ENCODE measurements at places on chromosomes 5 and 9.
A peak's percentile ranks its signal among the peaks of the same experiment; 100 is the strongest.

DNA sequence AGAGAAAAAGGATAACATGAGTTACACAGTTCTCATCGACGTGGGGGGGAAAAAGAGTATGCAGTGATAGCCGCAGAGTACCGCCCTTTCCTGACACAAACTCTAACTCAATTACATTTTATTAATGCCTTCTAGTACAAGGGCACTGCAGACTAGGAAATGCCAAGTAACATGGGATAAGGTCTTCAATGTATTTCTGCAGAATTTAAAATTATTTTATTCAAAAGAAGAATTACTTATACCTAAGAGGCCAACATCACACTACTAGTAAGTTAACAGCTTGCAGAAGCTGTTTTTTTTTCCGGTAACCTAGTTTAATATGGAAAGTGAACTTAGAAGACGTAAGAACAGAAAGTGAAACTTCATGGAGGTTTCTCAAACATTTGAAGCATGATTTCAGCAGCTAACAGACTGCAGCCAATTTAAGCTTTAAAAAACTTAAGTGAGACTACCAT, 3.9 kb downstream of the SETX start:
- no peak for DNase-seq

DNA sequence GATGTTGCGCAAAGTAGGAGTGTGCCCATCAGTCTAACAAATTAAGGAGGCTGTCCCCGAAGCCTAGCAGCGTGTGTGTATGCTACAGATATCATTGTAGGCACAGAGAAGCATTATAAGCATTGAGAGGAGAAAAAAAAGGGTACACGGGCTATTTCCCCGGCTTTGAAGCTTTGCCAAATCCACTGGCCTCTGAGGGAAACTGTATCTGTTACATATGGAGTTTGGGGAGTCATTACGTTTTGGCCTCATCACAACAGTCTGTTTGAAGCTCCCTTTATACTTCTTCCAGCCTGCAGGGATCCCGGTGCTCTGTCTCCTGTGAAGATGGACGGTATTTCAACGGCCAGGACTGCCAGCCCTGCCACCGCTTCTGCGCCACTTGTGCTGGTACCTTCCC, 205.9 kb downstream of the RFK start:
- no peak for DNase-seq

GRCh38 chr5:98110282-98110691, 663.2 kb upstream of the RGMB start:
- DNase-seq, result peak; percentile 25

DNA sequence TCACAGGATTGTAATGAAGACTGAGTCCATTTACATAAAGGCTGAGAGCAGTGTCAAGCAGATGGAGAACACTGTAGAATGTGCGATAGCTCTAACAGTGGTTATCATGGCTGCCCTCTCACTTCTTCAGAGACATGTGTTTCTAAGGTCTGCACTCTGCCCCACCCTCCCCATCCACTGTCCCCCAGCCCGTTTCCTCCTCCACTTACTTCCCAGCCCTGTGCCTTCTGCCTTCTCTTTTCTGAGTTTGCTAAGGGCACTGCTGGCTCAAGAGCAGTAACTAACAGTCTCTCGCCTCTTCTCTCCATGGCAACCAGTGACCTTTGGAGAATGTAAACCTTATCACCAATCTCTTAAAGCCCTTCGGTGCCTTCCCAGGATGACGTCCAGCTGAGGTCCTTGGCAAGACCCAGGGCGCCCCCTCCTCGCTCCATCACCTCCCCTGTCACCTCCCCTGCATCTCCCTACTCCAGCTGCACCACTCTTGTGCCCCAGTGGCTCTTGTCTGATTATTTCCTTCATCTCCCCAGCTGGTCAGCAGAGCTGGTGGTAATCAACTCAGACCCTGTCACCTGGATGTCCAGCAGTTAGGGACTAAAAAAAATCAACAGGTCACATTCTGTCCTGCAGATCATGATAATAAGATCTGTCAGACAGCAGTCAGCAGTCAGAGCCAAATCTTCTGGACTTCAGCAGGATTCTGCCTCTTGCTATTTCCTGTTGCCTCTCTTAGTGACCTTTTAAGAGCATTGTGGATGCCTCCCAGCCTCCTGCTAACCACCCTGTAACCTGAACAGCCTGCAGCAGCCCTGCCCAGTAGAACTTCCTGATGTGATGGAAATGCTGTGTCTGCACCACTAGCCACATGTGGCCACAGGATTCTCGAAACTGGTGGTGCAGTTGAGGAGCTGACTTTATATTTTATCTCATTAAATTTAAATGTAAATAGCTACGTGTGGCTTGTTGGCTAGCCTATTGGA, 9.0 kb downstream of the FXN start:
- peak; percentile 20 for DNase-seq

DNA sequence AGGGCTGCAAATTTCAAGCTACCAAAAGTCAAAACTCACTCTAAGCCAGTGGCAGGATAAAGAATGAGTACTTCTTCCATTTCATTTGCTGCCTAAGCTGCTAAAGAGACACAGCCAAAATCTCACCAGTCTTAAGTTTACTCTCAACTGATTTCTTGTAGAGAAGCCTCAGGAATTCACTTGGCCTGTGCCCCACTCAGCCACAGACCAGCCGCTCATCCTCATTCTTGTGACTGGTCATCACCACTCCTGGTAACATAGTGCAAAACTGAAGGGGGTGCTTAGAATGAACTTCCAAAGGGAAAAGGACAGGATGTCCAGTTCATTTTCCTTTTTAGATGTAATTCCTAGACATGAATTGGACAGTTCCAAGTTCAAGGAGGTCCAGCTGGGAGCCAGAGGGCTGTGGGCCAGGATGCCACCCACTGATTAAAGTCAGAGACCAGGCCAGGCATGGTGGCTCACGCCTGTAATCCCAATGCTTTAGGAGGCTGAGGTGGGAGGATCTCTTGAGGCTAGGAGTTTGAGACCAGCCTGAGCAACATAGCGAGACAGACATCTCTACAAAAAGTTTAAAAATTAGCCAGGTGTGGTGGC, 72.7 kb upstream of the RANBP3L start:
- no peak for DNase-seq

DNA sequence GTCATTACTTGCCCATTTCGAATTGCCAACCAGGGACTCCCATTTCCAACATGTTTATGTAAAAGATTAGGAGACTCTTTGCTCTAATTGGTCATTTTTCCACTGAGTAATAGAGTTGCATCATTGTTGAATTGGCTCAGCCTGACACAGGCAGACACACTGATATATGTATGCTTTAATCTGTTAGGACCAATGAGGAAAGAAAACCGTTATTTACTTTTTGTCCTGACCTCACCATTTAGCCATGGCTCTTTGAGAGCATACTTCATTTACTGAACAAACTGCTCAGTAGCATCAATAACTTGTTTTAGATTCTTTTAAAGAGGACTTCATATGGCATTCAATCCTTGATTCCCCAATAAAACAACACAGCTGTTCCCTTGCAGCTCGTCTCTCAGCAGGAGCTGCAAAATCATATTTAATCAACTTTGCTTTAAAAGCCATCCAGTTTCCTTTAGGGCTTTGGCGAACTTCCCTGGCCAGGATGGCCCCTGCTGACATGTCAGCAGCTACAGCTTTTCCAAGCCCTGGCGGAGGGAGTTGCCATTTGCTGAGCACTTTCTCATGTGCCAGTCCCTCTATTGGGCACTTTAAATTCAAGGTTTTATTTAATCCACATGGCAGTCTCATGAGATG, 251.5 kb upstream of the TNC start:
- DNase-seq, result no peak

- no peak for DNase-seq
These were observed 522.1 kb downstream of the CCDC171 start for GRCh38 chr9:16074963-16075362.

- peak; percentile 92 for DNase-seq
These were observed 36.1 kb downstream of the DAP start for GRCh38 chr5:10724781-10725507.

DNA sequence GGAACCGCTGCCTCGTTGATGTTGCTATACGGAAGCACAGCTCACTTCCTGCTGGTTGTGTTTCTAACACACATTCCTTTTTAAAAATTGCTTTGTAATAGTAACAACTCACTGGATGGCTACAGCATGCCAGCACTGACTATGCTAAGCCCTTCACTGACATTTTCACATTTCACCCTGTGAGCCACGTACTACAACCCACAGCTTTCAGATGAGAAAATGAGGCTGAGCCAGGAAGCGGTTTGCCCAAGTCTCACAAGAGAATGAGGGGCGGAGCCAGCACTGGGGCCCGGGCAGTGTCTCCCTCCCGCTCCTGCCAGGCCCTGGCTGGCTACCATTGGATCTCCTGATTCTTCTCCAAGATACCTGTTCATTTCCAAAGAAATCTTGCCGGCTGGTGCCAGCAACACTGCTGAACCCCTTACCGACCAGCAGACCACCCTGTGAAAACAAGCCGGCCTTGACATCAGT, 38.3 kb downstream of the FAM78A start:
- no peak for DNase-seq

DNA sequence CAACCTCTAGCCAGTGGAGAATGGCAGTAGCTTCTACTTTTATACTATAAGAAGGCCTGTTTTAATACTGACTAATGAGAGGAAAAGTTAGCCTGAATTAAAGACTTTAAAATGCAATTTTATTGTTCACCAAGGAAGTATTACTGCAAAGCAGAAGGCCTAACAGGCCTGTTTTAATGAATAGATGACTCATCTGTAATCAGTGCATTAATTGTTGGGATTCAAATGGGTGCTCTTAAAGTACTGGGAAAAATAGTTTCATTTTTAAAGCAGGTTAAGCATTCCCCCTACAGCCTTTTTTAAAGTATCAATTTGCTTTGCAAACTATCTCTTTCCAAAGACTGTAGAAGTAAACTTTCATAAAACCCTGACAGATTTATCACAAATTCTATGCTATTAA, 147.7 kb downstream of the SIL1 start:
- DNase-seq, result no peak

- DNase-seq, result no peak
These were observed 34.7 kb upstream of the IDNK start for GRCh38 chr9:83588256-83588655.

DNA sequence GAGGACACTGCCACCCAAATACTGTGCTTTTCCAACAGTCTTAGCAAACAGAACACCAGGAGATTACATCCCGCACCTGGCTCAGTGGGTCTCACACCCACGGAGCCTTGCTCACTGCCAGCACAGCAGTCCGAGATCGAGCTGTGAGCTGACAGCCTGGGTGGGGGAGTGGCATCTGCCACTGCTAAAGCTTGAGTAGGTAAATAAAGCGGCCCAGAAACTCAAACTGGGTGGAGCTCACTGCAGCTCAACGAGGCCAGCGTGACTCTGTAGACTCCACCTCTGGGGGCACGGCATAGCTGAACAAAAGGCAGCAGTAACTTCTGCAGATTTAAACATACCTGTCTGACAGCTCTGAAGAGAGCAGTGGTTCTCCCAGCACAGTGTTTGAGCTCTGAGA, 28.8 kb downstream of the EPB41L4A start:
- no peak for DNase-seq

- no peak for DNase-seq
These were observed 303.2 kb downstream of the PRR16 start for GRCh38 chr5:120767178-120767820.

DNA sequence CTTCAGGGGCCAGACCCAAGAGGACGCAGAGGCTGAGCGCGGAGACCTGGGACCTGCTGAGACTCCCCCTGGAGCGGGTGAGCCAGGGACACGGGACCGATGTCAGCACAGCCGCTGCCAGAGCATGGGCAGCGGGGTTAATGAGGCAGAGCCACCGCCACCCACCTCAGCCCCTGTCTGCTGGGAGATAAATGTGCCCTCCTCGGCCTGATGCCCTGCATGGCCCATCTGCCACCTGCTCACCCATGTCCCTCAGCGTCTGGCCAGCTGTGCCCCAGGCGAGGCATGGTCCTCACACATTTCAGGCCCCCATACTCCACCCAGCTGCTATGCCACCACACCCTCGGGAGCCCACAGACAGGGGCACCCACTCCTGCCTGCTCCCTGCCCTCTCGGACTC, 14.9 kb downstream of the DNLZ start:
- no peak for DNase-seq

DNA sequence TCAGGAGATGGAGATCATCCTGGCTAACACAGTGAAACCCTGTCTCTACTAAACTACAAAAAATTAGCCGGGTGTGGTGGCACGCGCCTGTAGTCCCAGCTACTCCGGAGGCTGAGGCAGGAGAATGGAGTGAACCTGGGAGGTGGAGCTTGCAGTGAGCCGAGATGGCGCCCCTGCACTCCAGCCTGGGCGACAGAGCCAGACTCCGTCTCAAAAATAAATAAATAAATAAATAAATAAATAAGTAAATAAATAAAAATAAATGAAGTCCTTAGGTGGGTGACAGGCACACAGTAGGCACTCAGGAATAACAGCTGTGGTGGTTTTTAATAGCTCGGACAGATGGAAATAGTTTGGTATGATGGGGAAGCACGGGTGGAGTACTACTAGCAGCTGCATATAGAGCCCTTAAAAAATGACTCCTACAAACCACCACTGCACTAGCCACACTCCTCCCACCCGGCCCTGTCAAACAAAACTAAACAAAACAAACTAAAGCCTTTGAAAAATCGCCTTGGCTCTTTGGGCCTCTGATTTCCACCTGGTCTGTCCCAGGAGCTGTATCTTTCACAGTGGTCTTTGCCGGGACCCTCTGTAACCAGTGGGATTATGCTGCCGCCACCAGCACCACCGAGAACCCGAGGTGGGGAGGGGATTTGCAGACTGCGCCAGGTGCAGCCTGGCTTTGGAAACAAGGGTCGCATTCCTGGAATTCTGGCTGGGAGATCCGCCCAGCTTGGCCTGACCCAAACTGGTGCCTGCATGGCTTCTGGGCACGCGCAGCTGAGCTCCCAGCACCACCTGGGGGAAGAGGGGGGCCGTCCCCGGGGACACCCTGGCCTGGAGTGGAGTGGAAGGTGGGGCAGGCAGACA, 5.1 kb upstream of the WDR5 start:
- DNase-seq, result no peak

DNA sequence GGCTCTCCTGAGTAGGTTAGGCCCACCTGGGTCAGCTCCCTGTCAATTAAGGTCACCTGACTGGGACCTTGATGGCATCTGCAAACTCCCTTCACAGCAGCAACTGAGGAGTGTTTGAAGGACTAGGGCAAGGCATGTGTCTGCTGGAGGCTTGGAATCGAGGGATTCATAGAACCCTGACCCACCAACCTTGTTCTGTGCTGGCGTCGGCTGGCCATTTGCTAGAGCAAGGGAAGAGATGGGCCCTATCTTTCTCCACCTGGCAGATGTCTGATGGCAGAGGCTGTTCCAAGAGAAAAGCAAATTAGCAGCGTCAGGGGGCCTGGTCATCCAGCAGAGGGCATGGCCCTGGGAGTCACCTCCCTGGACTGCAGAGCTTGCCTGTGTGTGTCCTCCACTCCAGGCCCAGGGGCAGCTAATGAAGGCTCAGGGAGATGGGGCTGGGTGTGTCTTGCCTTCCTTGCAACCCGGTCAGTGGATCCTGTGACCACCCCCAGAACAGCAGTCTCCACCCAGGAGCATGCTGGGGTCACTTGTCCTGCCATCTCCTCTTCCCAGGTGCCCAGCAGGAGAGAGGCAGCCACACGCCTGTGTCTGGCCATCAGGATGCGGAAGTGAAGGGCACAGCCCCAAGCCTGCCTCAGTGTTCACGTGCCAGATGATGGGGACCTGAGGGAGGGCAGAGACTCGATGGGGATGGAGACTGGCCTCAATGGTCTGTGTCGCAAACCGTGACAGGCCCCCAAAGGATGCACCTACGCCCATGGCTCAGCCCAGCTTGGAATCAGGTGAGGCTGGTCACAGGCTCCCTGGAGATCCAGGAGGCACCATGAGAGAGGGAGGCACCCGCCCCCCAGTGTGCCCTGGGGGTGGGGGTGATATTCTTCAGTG, 53.9 kb downstream of the BARX1 start:
- DNase-seq, result no peak

- DNase-seq, result peak; percentile 70
These were observed 57.1 kb upstream of the ZBED3 start for GRCh38 chr5:77143998-77144836.

All from SW 1271 (cell line).